ENCODE measurements at places on chromosomes 7 and 10.

GRCh38 chr10:51718804-51719291, 19.5 kb upstream of the CSTF2T start:
- DNase-seq, result no peak

GRCh38 chr7:118312966-118313365, 88.5 kb downstream of the ANKRD7 start:
- DNase-seq, result no peak

GRCh38 chr7:32536585-32536984, 41.3 kb downstream of the AVL9 start:
- no peak for DNase-seq

DNA sequence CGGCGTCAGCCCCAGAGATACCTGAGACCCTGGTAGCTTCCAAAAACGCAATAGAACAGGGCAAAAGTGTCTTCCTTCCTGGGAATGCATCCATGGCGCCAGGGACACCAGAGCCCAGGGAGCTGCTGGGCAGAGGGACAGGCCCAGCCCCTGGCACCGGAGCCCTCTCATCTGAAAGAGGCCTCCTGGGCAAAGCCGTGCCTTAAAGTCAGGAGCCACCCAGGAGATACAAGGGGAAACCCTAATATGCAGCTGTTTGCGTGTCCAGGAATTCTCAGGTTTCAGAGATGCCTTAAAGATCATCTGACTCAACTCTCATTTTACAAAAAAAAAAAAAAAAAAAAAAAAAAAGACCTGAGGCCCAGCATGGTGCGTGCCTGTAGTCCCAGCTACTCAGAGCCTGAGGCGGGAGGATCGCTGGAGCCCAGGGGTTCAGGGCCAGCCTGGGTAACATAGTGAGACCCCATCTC, 28.0 kb downstream of the NUDT1 start:
- no peak for DNase-seq

DNA sequence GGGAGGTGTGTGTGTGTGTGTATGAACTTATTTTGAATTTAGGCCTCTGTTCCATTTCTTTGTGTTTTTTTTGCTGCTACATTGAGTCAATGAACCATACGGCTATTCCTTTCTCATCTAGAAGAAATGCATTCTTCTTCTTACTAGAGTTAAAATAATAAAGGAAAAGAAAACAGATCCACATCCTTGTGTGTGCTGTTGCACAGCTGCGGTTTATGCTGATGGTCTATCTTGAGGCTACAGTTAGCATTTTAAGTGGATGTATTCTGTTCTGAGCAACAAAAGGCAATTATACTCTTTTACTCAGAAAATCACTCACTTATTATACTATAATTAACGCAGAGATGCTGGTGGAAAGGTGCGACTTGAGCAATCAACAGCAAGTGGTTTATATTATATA, 615.0 kb upstream of the MBL2 start:
- DNase-seq, result no peak

- no peak for DNase-seq
These were observed 45.1 kb upstream of the INPP5A start for GRCh38 chr10:132492323-132493025.

- no peak for DNase-seq
These were observed 130.1 kb downstream of the COBL start for GRCh38 chr7:51186531-51186930.

DNA sequence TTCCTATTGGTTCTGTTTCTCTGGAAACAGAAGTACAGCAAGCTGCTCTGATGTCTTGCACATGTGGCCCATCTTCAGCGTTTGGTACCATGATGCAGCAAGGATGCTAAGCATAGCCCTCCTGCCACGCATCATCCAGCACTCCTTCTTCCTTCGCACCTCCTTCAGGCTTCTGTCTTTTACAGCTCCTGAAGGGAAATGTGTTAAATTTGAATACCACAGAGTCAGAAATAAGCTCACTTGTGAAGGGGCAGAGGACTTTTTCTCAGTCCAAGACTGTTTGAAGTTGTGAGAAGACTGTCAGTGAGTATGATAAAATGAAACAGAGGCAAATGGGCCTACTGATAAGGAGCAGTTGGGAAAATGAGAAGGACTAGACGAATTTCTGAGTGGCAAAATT, 20.7 kb downstream of the TSPAN13 start:
- no peak for DNase-seq

DNA sequence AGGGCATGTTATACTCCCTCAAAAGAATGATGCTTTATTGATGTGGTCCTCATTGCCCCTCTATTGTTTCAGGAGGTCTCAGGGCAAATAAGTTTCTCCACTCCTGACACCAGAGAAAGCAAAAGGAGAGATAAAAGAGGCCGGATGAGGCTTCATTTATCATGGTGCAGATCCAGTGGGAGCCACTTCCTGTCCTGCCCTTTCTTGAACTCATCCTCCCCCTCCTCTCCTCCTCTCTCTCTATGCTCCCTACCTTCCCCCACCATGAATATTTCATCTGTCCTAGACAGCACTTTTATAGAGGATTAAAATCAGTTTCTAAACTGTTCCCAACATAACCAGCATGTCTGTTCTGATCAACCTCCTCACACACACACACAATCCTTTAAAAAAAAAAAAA, 172.2 kb upstream of the KMT2E start:
- no peak for DNase-seq

DNA sequence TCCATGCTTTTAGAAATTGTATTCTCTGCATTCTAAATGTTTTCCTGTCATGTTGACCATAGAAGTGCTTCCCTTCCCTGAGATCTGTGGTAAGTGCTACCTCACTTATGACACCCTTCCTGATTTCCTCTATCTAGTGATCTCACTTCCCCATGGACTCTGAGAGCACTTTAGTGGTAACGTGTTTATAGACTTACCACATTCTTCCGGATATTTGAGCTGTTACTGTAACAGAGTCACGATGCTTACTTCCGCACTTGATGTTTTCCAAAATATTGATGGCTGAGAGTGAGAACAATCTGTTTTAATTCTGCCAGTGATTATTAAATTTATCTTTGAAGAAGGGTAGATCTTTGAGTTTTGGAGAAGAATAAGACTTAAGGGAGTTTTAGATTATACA, 60.1 kb upstream of the NAMPT start:
- DNase-seq, result no peak

DNA sequence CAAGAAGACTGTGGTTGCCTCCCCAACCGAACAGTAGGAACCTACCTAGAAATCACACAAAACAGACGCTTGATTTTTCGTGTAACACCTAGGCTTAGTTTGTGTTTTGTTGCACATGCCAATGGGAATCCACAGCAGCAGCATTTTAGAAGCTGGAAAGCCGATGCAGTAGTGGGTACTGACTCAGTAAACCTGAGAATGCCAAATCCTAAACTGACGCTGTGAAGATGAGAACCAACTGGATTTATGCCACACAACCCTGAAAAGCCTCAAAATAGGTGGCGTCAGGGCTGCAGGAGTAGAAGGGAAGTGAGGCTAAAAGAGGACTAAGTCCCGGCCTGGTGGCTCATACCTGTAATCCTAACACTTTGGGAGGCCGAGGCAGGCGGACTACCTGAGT, 162.5 kb downstream of the REEP3 start:
- DNase-seq, result no peak

DNA sequence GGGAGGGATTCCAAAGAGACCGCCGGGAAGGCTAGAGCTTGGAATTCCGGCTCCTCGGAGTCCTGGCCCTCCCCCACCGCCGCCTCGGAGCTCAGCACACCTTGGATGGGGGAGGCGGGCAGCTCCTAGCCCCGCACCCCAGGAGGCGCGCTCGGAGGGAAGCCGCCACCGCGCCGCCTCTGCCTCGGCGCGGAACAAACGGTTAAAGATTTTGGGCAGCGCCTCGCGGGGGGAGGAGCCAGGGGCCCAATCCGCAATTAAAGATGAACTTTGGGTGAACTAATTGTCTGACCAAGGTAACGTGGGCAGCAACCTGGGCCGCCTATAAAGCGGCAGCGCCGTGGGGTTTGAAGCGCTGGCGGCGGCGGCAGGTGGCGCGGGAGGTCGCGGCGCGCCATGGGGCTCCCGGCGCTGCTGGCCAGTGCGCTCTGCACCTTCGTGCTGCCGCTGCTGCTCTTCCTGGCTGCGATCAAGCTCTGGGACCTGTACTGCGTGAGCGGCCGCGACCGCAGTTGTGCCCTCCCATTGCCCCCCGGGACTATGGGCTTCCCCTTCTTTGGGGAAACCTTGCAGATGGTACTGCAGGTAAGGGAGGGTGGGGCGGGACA, at the start of gene CYP26A1:
CYP26A1 (plus strand) TSS at position 355 of the 608 bp plus-strand sequence; CDS start at position 397, 42 bp downstream.
- DNase-seq, result no peak

DNA sequence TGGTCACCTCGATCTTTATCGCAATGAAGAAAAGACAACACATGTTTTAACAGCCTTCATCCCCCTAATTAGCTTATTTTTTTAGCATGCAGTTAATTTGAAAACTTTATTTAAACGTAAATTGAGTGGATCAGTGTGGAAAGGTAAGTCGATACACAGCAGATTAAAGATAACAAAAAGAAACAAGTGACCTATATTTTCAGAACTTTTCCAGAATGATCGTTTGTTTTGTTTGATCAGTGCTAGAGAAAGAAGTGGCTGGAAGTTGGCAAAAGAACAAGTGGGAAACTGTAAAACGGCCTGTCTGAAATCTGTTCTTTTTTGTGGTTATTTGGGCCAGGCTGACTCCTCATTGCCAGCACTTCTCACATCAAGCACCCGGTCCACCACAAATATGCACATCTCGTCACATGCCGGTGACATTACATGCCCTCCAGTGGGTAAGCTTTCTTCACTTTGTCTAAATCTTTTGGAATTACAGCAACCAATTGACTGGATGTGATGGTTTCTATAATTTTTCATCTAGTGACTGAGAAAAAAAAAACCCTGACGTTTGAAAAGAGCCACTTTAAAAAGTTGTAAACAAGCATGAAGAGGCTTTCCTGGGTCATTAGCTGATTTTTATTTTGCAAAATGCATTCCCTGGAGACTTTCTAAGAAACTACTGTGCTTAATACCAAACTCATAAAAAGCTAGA, 33.2 kb downstream of the C7orf33 start:
- no peak for DNase-seq

DNA sequence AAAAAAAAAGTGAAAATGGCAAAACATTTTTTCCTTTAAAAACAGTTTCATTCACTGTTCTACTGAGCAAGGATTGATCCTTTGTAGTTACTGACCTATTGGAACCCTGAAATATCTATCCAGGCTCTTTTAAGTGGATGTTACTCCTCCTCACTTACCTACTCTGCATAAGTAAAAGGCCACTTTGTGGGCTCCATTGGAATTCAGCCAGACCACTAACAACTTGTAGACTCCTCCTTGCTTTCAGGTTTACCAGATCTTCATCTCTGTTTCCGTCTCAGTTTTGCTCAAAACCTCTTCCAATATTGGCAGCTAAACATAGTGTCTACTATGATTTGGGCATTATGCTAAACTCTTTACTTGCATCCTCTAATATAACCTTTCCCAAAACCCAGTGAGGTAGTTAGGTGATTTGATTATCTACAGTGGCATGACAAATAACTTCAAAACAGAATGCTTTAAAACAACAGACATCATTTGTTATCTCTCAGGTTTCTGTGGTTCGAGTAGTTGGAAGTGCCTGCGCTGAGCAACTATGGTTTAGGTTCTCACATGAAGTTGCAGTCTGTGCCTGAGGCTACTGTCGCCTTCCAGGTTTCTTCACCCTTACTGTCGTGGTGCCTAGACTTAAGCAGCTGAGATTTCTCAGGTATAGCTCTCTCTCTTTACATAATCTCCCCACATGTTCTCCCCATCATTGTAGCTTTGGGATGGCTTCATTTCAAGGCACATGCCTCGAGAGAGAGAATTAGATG, 698.2 kb downstream of the REEP3 start:
- DNase-seq, result no peak

- no peak for DNase-seq
These were observed 10.0 kb upstream of the IFIT5 start for GRCh38 chr10:89404104-89405047.

DNA sequence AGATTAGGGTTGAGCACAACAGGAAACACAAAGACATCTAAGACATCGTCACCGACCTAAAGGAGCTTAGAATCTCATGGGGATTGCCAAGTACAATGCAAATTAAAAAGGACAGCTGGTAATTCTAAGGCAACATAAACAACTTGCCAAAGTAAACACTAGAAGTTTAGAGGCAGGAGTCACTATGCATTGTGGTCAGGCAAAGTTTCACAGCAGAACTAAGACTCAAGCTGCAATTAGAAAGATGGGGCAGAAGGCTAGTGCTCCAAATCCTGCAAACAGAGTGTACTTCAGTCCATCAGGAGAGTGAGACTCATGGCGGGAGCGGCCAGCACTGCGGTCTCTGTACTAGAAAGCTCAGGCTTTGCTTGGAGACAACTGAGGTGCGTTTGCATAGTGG, 52.7 kb downstream of the HIPK2 start:
- DNase-seq, result no peak

DNA sequence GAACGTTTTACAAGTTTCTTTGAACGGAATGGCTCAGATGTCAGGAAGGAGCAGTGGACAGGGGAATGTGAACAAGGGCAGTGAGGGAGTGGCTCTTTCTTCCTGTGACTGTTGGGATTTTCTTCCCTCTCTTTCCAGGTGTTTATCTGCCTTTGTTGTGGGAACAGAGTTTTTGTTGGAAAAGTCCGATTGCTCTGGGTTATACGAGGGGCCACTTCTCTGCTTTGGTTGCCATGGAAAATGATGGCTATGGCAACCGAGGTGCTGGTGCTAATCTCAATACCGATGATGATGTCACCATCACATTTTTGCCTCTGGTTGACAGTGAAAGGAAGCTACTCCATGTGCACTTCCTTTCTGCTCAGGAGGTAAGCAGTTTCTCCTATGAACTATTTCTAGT, 41.4 kb downstream of the ZRANB1 start:
- no peak for DNase-seq

DNA sequence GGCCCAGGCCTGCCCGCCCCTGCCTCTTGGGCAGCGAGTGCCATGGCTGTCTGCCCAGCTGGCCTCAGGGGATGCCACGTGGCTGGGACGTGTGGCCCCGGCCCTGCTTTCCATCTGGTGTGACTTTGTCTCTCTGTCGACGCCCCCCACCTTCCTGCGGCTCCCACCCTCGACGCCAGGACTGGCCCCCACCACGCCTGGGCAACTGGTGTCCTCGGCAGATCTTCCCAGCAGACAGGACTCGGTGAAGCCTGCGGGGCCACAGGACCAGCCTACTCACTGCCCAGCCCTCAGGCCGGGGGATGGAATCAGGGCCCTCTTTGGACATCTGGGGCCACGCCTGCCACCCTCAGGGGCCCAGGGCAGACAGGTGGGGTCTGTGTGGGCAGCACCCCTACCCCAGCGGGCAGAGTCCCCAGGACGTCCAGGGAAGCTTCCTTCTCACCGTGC, 55.1 kb downstream of the UNCX start:
- DNase-seq, result no peak
